ENCODE measurements at places on chromosomes 11 and 22. TPM values are rescaled to one million over a fixed set of nuclear protein-coding genes. Genes with fewer than 3 reads are reported as not detected.

SCUBE2 gene
- 0.40 TPM for total RNA-seq

SLC29A2 gene
- 13.6 TPM for total RNA-seq

OR8A1 gene
- total RNA-seq, result not detected

OR10D3 gene
- not detected for total RNA-seq

KRTAP5-10 gene
- total RNA-seq, result not detected

GVQW3 gene
- total RNA-seq, result 4.0 TPM

NDUFS8 gene
- 143 TPM for total RNA-seq

HTATIP2 gene
- 25.7 TPM for total RNA-seq

Data from natural killer cell treated with Interleukin-12 subunit alpha and Interleukin-12 subunit beta and Interleukin-15 and Interleukin-18, amount 100 ng/mL, for 72 hours (primary cell).